ENCODE measurements at places on chromosomes 13 and 19. TPM values are rescaled to one million over a fixed set of nuclear protein-coding genes. Genes with fewer than 3 reads are reported as not detected.

FREM2 gene
- total RNA-seq: not detected

DOCK6 gene
- total RNA-seq: 6.0 TPM

PLA2G4C gene
- 11.4 TPM for total RNA-seq

FGF21 gene
- total RNA-seq: not detected

GPR18 gene
- total RNA-seq: not detected

HSD17B14 gene
- 14.8 TPM for total RNA-seq

PRSS57 gene
- not detected for total RNA-seq

FUT6 gene
- total RNA-seq: not detected

PRTN3 gene
- 0.29 TPM for total RNA-seq

PRODH2 gene
- total RNA-seq: 0.18 TPM

BRSK1 gene
- total RNA-seq: 4.1 TPM

DNM2 gene
- total RNA-seq: 59.1 TPM

LAIR1 gene
- total RNA-seq: not detected

ETV2 gene
- total RNA-seq: 1.9 TPM

SPACA4 gene
- not detected for total RNA-seq

PSG3 gene
- not detected for total RNA-seq

YJEFN3 gene
- total RNA-seq: 1.8 TPM

APOC1 gene
- 131 TPM for total RNA-seq

PSG1 gene
- 0.22 TPM for total RNA-seq

ZNF850 gene
- total RNA-seq: 0.54 TPM

ZNF610 gene
- not detected for total RNA-seq

CALR3 gene
- not detected for total RNA-seq

LRG1 gene
- 0.10 TPM for total RNA-seq

RASAL3 gene
- total RNA-seq: not detected

C19orf33 gene
- total RNA-seq: 777 TPM

CBARP gene
- total RNA-seq: 4.8 TPM

OLFM2 gene
- total RNA-seq: 12.4 TPM

SHC2 gene
- total RNA-seq: 1.1 TPM

FBXO27 gene
- 4.6 TPM for total RNA-seq

KIRREL2 gene
- 0.57 TPM for total RNA-seq

UNC13A gene
- total RNA-seq: 1.00 TPM

SYCN gene
- not detected for total RNA-seq

POU2F2 gene
- total RNA-seq: 0.37 TPM

SIGLEC7 gene
- not detected for total RNA-seq

IRGC gene
- not detected for total RNA-seq

TEX26 gene
- not detected for total RNA-seq

DPY19L3 gene
- 12.4 TPM for total RNA-seq

SGCG gene
- not detected for total RNA-seq

TSSK6 gene
- total RNA-seq: 0.85 TPM

S1PR5 gene
- 2.2 TPM for total RNA-seq

MEDAG gene
- total RNA-seq: 0.23 TPM

CERS1 gene
- total RNA-seq: 5.1 TPM

CACNG6 gene
- 10.5 TPM for total RNA-seq

IGSF23 gene
- total RNA-seq: 0.63 TPM

F10 gene
- total RNA-seq: not detected

BEST2 gene
- total RNA-seq: not detected

ANGPTL8 gene
- not detected for total RNA-seq

CYP2F1 gene
- total RNA-seq: not detected

ZNF416 gene
- total RNA-seq: 4.6 TPM

TMEM221 gene
- total RNA-seq: 0.85 TPM

LGALS4 gene
- total RNA-seq: 0.30 TPM

PET100 gene
- 72.3 TPM for total RNA-seq

GIPC3 gene
- 0.23 TPM for total RNA-seq

SIGLEC8 gene
- total RNA-seq: not detected

NCCRP1 gene
- total RNA-seq: 1.3 TPM

TMPRSS9 gene
- not detected for total RNA-seq

Measured in A549 treated with RU486 at 1 μM for 4 hours (cell line).